Activated B cell treated with CpG ODN at 0.5 μM for 24 hours (primary cell): ENCODE measurements at places on chromosomes 5 and 9. TPM values are rescaled to one million over a fixed set of nuclear protein-coding genes. Genes with fewer than 3 reads are reported as not detected.
A peak's percentile ranks its signal among the peaks of the same experiment; 100 is the strongest.

Gene STPG3
- 0.37 TPM in 1 of 2 replicates, not detected in the other for total RNA-seq

- no peaks in the 10 kb centered on the region for H3K27me3 ChIP-seq
- no peak overlapping the region for H3K27ac ChIP-seq
- no peaks in the 10 kb centered on the region for H3K36me3 ChIP-seq
- H3K4me1 ChIP-seq, result no peaks in the 10 kb centered on the region
- H3K4me3 ChIP-seq, result no peak overlapping the region
These were observed 345.9 kb upstream of the RPS23 start for GRCh38 chr5:82624062-82624461.

Gene BAAT
- not detected in 2 replicates for total RNA-seq

DNA sequence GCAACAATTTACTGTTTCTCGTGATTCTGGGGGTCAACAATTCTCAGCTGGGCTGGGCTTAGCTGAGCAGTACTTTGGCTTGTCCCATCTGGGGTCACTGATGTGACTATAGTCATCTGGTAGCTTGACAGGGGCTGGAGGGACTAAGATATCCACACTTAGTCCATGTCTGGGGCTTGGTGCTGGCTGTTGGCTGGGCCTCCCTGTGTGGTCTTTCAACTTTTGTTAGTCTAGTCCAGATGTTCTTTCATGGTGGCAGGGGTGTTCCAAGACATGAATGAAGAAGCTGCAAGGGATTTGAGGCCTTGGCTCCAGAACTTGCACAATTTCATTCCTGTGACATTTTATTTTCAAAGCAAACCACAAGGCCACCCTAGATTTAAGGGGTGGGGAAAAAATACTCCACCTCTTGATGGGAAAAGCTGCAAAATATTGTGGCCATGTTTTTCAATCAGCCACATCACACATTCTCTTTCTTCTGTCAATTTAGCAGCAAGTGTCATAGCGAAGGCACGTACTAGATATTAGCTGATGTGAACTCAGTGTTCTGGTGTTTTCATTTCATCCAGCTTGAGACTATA, 59.2 kb downstream of the TSSK1B start:
- H3K27ac ChIP-seq, result no peak overlapping the region
- peaks cover 5% of the 10 kb centered on the region for H3K4me1 ChIP-seq

Gene PCA3
- not detected in 2 replicates for total RNA-seq

DNA sequence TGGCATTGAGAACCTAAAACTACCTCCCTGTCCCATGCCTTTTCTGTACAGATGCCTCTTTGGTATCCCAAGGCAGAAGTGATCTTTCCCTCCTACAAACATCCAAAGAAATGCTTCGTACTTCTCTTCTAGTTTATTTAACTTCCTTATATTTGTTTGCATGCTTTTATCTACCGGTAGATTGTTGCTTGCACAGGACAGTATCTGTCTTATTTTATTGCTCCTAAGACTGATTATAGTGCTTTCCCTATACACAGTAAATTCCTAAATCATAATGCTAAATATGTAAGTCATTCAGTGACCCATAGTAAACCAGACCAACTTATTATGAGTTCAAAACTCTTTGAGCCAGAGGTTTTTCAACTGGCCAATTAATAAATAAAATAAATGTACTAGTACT, 156.9 kb downstream of the PRELID2 start:
- H3K4me3 ChIP-seq, result no peak overlapping the region
- DNase-seq, result no peak
- no peaks in the 10 kb centered on the region for H3K4me1 ChIP-seq
- peaks cover 4% of the 10 kb centered on the region for H3K27me3 ChIP-seq
- no peak overlapping the region for H3K27ac ChIP-seq

DNA sequence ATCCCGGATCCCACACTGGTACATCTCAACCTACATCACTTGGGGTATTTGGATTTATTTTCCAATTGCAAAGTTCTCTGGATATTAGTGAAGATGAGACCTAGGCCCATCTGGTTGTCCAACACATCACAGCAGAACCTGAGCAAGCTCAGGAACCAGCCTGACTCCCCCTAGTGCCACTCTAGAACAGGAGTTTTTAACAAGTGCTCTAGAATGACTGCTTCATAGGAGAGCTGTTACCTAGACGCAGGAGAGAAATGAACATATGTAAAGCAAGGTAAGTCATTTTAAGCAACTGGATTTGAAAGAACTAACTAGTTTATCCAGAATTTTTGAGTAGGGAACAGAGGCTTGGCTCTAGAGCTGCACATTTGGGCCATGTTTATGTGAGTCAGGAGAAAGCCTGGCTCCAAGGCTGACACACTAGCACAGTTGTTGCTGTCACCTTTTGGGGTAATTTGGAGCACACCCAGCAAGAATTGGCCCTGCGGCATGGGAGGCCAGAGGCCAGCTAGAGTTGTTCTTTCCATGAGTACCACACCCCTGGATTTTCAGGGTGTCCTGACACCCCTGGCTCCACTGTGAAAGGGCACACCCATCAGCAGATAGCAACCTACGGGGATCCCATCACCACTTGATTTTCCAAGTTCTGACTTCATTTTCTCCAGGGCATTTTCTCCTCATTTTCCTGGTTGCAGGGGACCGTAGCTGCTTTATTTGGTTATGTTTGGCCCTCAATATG, 110.9 kb upstream of the LPAR1 start:
- no peak for DNase-seq
- H3K4me1 ChIP-seq, result no peaks in the 10 kb centered on the region
- H3K4me3 ChIP-seq, result no peak overlapping the region
- no peaks in the 10 kb centered on the region for H3K36me3 ChIP-seq
- H3K27me3 ChIP-seq, result peaks cover 3% of the 10 kb centered on the region

Gene MAMDC2
- total RNA-seq, result not detected in 2 replicates

GRCh38 chr9:126371007-126371870, 44.6 kb downstream of the MVB12B start:
- H3K36me3 ChIP-seq, result no peaks in the 10 kb centered on the region
- peaks cover 9% of the 10 kb centered on the region for H3K27me3 ChIP-seq
- no peak for DNase-seq
- H3K27ac ChIP-seq, result no peak overlapping the region
- peaks cover 3% of the 10 kb centered on the region for H3K4me1 ChIP-seq

GRCh38 chr9:105531530-105531929, 26.4 kb upstream of the FKTN start:
- H3K4me1 ChIP-seq, result peaks cover 15% of the 10 kb centered on the region
- no peak for DNase-seq
- no peak overlapping the region for H3K4me3 ChIP-seq

GRCh38 chr9:137227054-137227852, at the start of gene RNF224:
RNF224 (plus strand) TSS chr9:137227502; CDS start chr9:137228336, 834 bp downstream.
- peaks cover 18% of the 10 kb centered on the region for H3K4me1 ChIP-seq
- no peaks in the 10 kb centered on the region for H3K36me3 ChIP-seq
- no peak within 1 kb of the TSS for H3K4me3 ChIP-seq
- peak; percentile 74 for DNase-seq
- peaks cover 2% of the 10 kb centered on the region for H3K27me3 ChIP-seq
- peak within 1 kb of the TSS; percentile 35 for H3K27ac ChIP-seq

DNA sequence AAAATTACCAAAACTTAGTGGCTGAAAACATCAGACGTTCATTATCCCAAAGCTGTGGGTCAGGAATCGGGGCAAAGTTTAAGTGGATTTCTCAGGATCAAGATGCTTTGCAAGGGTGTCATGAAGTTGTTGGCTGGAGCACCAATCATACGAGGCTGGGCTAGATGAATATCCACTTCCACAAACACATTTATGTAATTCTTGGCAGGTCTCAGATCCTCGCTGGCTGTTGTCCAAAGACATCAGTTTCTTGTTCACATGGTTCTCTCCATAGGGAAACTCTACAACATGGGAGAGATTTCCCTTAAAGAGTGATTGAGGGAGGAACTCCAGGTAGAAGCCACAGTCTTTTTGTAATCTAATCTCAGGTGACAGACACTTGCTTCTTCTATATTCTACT, 20.2 kb upstream of the CCDC192 start:
- H3K27ac ChIP-seq, result no peak overlapping the region
- DNase-seq, result no peak
- H3K27me3 ChIP-seq, result peaks cover 2% of the 10 kb centered on the region

Gene MSX2
- total RNA-seq, result not detected in 2 replicates

DNA sequence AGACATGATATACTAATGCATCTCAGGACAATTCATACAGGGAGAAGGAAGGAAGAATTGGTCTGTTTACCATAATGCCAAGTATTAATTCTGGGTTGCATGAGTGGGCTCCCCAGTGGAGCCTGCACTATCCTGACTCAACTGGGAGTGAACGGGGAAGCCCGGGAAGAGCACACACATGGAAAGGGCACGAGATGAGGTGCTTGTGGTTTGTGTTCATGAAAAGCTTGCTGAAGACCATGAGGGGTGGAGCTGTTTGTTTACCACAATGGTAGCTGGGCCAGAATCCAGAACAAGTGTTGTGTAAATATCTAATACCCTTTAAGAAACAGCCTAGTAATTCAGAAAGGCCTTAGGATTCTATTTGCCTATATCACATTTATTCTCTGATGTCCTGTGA, 44.6 kb downstream of the POC5 start:
- peaks cover 40% of the 10 kb centered on the region for H3K36me3 ChIP-seq
- DNase-seq, result no peak
- peaks cover 16% of the 10 kb centered on the region for H3K4me1 ChIP-seq

DNA sequence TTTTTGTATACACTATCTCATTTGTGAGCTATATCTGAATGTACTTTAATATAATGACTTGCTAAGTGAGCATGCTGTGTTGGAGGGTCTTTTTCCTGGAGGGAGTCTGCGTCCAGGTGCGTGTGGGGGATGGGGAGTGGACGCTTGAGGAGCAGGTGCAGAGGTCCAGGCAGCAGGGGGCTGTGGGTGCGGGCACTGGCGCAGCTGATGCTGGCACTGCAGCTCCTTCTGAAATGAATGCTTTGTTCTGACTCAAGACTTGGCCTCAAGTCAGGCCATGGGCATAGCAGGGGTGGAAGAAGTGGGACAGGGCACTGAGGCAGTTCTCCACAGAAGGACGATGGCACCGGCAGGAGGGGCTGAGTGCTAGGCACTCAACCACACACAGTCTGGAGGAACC, 165.7 kb upstream of the IRX1 start:
- no peaks in the 10 kb centered on the region for H3K36me3 ChIP-seq
- H3K27me3 ChIP-seq, result no peaks in the 10 kb centered on the region
- no peaks in the 10 kb centered on the region for H3K4me1 ChIP-seq
- no peak overlapping the region for H3K27ac ChIP-seq
- no peak overlapping the region for H3K4me3 ChIP-seq

Gene SHISAL2B
- not detected in 2 replicates for total RNA-seq

DNA sequence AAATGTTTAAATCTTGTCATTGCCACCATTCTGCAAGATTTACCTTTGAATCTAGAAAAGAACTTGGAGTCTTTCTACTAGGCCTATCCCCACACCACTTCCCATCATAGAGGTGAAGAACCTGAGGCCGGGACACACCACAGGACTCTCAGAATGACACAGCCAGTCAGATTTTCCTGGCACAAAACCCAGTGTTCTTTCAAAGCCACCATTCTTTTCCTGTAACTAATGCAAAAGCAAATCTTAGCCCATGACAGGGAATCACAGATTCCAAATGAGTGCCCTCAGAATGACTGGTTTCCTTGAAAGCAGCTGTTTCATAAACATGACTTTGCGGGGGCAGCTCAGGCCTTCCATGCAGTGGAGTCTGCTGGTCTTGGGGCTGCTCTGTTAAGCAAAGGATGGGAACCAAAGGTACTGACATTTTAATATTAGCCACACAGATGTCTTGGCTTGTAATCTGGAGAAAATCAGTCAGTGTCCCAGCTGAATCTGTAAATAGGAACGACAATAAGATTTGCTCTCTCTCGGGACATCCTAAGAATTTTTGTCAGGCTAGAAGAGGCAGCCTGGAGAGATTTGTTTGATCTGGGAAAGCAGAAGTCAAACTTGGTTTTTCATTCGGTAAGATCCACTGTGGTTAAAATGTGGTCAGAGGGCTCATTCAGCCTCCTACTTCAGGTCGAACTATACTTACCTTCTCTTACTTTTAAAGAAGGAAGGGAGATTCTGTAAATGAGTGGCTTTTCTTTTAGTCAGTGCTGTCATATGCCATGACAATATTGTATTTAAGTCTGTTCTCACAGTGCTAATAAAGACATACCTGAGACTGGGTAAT, 115.1 kb downstream of the PALM2AKAP2 start:
- DNase-seq, result no peak
- H3K27ac ChIP-seq, result no peak overlapping the region
- no peak overlapping the region for H3K4me3 ChIP-seq
- peaks cover 15% of the 10 kb centered on the region for H3K4me1 ChIP-seq
- no peaks in the 10 kb centered on the region for H3K36me3 ChIP-seq

Gene ECM2
- total RNA-seq, result not detected in 2 replicates

Gene SH3RF2
- not detected in 2 replicates for total RNA-seq

- no peak overlapping the region for H3K27ac ChIP-seq
- no peak for DNase-seq
- H3K27me3 ChIP-seq, result no peaks in the 10 kb centered on the region
- H3K4me1 ChIP-seq, result peaks cover 47% of the 10 kb centered on the region
- H3K4me3 ChIP-seq, result no peak overlapping the region
- peaks cover 8% of the 10 kb centered on the region for H3K36me3 ChIP-seq
These were observed 21.0 kb upstream of the ERCC6L2 start for GRCh38 chr9:95854386-95855020.

DNA sequence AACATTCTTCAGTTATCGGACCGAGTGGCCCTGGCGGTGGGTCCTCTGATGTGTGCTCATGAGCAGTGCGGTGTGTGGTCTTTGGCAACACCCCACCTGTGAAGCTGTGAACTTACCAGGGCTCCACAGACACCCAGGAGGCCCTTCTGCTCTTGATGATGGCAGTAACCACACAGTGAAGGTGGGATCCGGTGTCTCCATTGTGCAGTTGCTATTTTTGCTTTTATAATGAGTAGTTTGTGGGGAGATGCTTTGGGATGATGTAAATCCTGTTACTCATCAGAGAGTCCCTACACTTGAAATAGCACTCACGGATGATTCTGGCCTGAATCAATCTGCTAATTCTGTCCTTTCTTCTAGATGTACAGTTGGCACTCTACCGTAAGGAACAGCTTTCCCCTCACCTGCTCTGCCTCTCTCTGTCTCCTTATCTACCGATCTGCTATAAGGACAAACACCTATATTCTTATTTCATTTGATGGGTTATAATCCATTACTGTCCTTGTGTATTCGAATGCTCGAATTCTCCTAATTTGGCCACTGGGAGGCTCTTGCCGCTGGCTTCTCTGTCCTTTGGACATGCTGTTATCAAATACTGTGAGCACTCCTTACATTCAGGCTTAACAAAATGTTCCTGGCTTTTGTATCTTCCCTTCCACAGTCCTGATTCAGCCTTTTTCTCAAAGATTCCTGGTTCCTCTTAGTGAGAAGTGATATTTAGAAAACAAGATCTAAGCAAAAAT, 20.2 kb downstream of the ATPSCKMT start:
- DNase-seq, result no peak
- no peak overlapping the region for H3K4me3 ChIP-seq
- H3K36me3 ChIP-seq, result peaks cover 30% of the 10 kb centered on the region
- no peaks in the 10 kb centered on the region for H3K27me3 ChIP-seq
- H3K27ac ChIP-seq, result no peak overlapping the region
- no peaks in the 10 kb centered on the region for H3K4me1 ChIP-seq
